Kidney tubule cell (primary cell): ENCODE measurements at places on chromosomes 6 and 20.

- DNase-seq: no peak
Measured at GRCh38 chr6:148214667-148215066, 128.0 kb upstream of the SASH1 start.

GRCh38 chr6:167650730-167651317 is 175.9 kb upstream of the AFDN start:
- DNase-seq: no peak

GRCh38 chr20:53902968-53903651 is 167.3 kb downstream of the BCAS1 start:
- no peak for DNase-seq

DNA sequence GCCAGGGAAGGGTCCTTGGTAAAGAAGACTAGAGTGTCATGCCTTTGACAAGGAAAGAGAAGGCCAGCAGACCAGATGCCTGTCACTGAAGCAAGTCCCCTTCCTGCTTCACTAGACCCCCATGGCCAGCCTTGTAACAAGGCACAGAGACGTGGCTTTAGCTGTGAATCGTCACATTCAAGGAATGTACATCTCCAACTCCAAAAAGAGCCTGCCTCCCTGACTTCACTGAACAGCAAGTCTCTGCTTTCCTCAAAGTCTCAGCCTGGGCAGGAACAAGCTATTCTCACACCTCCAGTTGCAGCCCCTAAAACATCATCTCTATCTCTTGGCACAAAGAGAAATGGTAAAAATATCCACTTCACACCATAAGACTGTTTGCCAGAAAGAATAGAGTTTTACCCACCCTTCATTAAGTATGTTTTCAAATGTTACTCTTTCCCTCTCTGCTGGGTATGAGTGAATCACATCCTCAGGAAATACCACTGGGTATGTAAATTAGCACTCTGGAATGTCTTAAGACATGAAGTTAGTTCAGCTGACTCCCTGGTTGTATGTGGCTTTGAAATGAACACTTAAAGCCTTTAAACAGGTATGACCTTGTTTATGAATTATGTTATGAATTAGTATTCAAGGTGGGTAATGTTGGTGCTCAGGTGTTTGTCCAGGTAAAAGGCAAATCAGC is 46.4 kb upstream of the NT5E start:
- peak; percentile 90 for DNase-seq

- peak; percentile 79 for DNase-seq
Measured at GRCh38 chr6:41318654-41319565, 16.5 kb upstream of the NCR2 start.

DNA sequence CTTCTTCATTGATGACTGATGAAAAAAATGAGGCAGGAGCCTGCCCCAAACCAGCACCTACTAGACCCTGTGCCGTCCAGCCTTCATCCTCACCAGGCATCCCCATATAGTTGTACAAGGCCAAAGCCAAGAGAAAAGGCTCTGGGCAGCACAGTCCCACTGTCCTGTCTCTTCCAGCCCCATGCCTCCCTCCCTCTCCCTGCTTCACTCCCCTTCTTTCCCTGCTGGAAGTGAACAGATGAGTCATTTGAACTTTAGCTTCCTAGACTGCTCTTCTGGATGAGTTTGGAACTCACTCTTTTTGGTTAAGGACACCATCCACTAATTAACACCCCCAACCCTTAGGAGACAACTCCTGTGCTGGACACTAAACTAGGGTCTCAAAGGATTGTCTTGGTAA is 235.2 kb downstream of the LRFN2 start:
- DNase-seq: no peak

DNA sequence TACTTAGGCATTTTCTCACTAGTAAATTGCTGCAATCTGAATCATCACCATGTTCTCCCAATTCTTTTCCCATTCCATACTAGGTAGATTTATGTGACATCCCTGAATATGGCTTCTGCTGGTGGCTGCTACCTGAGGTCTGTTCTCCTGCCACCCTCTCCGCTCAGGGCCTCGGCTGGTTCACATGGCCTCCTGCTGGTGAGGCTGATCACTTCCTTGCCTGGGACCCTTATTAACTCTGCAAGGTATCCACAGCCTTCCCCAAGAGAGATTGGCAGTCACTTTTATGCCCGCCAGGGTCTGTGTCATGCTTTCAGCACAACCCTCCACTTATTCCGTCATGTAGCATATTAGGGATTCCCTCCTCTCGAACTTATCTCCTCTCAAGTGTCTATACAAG is 424.5 kb upstream of the FLRT3 start:
- no peak for DNase-seq

DNA sequence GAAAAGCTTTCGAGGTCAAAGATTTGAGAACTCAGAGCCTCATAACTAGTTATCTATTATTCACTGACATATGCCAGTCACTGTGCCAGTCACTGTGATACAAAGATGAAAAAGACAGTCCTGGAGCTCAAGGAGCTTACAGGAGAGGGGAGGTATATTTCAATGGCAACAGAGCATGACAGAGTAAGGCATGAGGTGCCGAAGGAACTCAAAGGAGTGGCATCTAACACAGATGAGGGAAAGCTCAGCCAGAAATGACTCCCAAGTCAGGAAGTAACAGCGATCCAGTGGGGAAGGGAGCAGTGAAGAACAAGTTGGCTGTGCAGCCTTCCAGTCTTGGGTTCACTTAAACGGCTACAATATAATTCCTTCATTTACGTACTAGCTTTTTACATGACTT is 46.6 kb downstream of the DTNBP1 start:
- peak; percentile 61 for DNase-seq

- peak; percentile 57 for DNase-seq
Measured at GRCh38 chr6:22332711-22333110, 35.9 kb upstream of the PRL start.

- no peak for DNase-seq
Measured at GRCh38 chr6:88276331-88276730, 110.2 kb upstream of the CNR1 start.

DNA sequence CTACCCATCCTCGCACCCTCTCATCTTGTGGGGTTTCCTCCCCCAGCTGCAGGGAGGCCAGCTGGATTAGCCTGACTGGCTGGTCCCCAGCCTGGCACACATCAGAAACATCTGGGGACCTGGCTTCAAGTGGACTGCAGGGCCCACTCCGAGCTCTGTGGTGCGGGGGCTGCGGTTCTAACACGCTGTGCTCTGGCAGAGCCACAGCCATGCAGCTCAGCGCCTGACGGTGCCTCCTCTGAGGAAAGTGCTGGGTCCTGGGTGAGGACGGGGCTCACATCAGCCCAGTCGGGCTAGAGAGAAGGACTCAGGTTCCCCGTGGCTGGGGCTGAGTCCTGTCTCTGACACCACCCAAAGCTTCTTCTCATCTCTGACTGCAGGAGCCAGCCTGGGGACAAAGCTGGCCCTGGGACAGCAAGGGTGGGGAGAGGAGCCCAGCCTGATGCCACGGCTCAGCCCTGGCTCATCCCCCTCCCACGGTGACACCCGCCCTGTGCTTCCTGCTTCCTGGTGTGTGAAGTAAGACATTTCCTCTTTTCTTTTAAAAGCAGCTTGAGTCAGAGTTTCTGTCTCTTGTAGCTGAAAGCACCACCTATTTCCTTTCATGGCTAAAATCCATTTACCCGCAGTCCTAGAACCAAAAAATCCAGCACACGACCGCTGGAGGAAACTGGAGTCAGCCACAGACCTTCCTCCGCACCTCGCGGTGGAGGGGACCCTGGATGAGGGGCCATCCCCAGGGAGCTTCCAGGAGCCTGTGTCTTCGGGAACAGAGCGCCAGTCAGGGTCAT is 127.4 kb upstream of the AFDN start:
- DNase-seq: peak; percentile 92

GRCh38 chr6:159969204-159969912 is 476 bp downstream of the IGF2R start:
- DNase-seq: no peak

DNA sequence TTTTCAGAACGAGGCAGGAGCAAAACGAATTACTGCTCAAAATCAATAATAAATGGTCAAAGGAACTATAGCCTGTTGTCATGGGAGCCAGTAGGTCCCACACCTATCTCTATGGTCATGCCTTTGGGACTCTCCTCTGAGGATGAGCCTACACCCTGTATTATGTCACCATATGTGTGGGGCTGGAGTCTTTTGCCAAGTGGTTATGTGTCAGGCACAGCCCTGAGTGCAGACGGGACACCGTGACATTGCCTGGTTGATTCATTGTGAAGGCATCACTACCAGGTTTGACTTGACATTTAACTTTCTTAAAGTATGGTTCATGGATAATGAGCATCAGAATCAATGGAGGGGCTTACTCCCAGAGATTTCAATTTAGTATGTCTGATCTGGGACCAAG is 23.6 kb downstream of the BMP6 start:
- DNase-seq: no peak

DNA sequence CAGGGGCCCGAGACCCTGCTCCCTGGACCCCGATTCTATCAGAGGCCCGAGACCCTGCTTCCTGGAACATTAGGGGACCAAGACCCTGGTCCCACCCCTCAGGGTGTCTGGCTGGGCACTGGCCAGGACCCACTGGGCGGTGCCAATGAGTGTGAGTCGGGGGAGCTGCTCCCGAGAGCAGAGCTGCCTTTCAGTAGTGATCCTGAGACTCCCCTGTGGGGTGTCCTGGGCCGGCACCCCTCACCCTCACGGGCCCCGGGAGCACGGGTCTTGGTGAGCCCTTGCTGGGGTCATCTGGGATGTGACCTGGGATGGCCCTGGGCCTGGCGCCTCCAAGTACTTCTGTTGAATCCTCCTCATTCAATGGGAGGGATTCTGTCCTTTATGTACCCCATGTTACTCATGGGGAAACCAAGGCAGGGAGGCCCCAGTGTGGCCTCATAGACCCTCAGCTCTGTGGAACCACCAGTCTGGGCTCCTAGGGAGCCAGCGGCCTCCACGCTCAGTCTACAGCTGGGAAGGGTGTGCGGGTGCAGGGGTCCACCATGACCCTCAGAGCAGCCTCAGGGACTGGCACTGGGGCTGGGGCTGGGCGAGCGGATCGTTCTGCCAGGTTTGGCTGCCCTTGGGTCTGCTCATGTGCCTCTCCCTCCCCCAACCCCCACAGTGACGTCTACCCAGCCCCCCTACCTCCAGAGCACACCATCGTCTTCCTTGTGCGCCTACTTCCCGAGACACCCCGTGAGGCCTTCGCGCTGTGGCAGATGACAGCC is 25.6 kb downstream of the COL20A1 start:
- DNase-seq: no peak

DNA sequence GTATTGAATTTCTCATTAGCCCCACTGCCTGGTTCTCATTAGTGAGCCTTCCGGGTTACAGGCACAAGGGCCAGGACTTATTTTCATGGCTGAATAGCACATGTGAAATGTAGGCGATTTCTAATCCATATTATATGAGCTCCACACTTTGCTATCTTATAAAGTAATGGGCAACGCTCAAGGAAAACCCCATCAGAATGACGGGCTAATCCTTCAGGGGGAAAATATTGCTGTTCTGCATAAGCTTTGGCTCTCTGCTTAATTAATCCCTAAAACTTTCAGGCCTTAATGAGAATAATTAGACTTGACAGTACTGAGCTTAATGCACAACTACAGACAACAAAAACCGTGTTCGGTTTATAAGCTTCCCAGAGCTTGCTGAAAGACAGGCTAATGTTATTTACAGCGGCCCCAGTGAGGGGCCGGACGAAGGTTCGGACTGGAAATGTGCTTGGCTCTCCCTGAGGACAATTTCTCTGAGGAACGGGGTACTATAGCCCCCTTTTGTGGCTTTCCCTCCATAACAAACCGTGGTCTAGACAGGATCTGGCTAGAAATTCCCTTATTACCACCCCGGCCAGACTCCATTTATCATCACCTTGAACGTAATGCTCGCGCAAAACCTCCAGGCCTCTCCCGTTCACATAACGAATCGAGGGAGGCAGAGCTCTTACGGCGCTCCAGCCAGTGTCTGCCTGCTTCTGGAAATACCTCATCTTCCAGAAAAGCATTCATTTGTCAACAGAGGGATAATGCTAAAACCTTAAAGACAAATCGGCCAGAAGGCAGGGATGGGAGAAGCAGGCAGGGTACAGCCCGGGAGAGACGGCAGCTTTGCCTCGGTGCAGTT is 164.5 kb downstream of the CD83 start:
- no peak for DNase-seq

- no peak for DNase-seq
Measured at GRCh38 chr6:111122458-111123286, 35.4 kb downstream of the SLC16A10 start.

GRCh38 chr20:63317601-63318291 is 24.8 kb downstream of the COL20A1 start:
- DNase-seq: no peak

DNA sequence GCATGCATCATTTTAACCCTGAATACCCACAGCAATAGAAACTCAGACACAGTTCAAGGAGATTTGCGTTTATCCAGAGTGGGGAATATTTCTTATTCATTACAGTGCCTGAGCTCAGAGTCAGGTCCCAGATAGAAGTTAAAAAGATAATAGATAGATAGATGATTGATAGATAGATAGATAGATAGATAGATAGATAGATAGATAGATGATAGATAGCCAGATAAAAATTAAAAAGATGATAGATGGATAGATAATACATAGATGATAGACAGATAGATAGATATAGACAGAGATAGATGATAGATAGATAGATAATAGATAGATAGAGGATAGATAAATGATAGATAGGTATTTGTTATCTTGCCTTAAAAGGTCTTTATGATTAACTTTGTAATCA is 184.7 kb downstream of the MYLK4 start:
- no peak for DNase-seq

GRCh38 chr6:19157486-19157885 is 679.7 kb upstream of the ID4 start:
- DNase-seq: no peak

- no peak for DNase-seq
Measured at GRCh38 chr6:7914991-7915789, 4.6 kb upstream of the TXNDC5 start.

- DNase-seq: no peak
Measured at GRCh38 chr6:161220346-161220745, 53.5 kb downstream of the AGPAT4 start.

GRCh38 chr6:63174173-63174572 is 37.1 kb upstream of the FKBP1C start:
- DNase-seq: no peak

GRCh38 chr6:155372256-155372655 is 58.0 kb upstream of the TFB1M start:
- DNase-seq: no peak

DNA sequence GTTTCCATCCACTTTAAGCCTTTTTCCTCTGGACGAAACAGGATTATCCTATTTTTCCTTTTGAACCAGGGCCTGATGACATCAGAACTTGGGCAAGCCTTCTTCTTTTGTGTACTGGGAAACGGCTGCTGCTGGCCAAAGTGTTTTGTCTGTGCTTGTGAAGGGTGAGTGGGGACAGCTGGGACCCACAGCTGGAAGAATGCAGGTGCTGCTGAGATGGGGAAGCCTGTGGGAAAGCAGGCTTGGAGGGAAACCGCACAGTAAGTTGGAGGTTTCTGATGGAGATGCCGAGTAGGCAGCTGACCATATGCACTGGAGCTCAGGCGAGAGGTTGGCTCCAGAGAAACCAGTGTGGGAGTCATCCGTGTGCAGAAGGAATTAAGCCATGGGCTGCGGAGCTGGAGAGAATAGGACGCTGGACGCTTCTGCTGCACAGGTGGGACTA is 8.5 kb upstream of the PSMG4 start:
- DNase-seq: no peak
